ENCODE measurements at places on chromosomes 2 and 18.

- no peak for DNase-seq
These were observed 20.8 kb upstream of the FIGN start for GRCh38 chr2:163756588-163756987.

DNA sequence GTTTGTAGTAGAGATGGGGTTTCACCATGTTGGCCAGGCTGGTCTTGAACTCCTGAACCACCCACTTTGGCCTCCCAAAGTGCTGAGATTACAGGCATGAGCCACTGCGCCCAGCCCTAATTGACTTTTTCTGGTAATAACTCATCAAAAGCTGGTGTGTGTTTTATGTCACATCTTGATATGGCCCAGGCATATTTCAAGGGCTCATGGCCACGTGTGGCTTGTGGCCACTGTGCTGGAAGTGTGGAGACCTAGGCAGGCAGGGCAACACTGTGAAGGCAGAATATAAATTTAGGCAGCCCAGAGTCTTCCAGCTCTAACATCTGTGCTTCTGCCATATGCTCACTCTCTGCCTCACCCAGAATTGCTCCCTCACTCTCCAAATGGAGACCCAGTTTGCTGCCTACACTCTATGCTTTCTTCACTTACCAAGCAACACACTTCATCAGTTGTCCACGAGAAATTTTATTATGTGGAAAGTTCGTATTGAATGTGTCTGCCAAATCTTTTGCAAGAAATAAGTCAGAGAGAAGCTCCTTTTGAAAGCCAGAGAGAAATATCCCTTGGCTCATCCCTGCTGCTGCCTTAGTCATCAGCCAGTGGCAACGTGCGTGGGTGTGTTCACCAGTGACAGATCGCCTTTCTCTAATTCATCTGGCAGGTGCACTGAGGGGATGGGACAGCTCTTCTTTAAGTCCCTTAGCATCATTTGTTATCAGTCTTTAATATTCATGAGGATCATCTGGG is 129.4 kb upstream of the CXCR4 start:
- DNase-seq, result peak; percentile 43

GRCh38 chr2:187552828-187553681 is 1.2 kb downstream of the TFPI start:
- no peak for DNase-seq

- no peak for DNase-seq
These were observed 46.7 kb downstream of the GLS start for GRCh38 chr2:190927301-190927700.

DNA sequence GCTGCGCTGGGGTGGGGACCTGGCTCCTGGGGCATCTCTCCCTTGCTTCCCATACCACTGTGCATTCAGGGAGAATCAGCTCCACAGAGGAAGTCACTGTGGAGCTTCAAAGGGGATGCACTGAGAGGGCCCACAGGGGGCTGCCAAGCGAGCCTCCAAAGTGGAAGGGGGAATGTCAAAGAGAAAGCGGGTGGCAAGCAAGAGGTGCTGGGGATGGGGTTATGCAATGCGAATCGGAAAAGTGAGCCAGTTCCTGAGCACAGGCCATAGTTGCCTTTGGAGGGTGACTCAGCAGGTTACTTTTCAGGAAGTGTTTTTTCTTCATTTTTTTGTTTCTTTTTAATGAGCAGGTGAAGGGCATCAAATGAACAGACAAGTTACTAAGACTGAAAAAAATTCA is 17.6 kb downstream of the PMAIP1 start:
- no peak for DNase-seq

DNA sequence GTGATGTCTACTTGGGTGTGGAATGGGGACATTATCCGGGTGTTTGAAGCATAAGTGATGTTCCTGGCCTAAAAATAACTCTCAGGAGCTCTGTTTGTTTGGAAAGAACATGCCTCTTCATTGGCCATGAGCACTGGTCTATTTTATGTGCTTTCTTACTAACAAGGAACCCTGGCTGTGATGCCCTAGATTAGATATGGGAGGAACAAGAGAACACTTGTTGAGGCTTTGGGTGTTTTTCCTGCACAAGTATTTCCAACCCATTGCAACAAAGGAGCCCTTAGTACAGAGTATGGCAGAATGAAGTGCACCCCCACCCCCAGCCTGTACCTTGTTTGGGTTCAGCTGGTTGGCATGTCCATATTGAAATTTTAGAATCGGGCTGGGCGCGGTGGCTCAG is 95.9 kb downstream of the SLC4A3 start:
- DNase-seq, result no peak

DNA sequence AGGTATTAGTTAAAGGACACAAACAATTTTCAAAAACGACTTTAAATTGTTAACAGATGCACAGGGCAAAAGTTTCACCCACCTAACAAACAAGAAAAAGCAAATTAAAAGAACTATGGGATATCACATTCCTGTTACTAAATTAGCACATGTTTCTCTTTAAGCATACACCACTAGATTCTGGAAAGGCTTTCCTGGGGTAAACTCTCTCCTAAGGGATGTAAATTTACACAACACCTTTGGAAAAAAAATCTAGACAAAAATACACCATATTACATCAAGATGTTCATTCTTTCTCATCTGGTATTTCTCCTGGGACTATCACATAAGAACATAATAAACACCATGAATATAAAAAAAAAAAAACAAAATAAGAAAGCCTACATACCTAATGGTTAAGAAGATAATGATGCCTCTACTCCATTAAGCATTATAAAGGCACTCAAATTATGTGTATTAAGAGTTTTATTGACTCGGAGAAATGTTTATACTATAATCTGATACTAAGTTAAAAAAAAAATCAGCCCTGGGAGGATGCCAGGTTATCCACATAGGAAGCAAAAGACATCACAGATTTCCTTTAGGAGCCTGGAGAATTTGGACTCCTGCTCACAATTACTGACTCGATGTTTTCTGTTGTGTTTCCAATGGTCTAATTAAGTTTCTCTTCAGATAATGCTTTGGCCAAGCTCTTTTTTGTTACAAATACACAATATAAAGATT is 82.8 kb upstream of the AFF3 start:
- DNase-seq, result no peak

DNA sequence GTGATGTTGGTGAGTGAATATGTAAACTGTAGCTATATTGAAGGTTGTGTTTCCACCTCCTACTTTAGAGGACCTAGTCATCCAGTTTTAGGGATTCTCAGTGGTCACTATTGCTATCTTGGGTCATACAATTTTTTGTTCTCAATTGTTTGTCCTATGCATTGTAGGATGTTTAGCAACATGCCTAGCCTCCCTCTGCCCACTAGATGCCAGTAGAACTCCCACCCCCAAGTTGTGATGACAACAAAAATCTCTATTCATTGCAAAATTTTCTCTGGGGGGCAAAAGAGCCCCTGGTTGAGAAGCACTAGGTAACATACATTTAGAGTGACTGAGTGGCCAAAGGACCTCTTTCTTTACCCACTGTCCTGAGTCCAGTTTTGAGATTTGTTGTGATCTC is 87.3 kb downstream of the LRRTM4 start:
- DNase-seq, result no peak

DNA sequence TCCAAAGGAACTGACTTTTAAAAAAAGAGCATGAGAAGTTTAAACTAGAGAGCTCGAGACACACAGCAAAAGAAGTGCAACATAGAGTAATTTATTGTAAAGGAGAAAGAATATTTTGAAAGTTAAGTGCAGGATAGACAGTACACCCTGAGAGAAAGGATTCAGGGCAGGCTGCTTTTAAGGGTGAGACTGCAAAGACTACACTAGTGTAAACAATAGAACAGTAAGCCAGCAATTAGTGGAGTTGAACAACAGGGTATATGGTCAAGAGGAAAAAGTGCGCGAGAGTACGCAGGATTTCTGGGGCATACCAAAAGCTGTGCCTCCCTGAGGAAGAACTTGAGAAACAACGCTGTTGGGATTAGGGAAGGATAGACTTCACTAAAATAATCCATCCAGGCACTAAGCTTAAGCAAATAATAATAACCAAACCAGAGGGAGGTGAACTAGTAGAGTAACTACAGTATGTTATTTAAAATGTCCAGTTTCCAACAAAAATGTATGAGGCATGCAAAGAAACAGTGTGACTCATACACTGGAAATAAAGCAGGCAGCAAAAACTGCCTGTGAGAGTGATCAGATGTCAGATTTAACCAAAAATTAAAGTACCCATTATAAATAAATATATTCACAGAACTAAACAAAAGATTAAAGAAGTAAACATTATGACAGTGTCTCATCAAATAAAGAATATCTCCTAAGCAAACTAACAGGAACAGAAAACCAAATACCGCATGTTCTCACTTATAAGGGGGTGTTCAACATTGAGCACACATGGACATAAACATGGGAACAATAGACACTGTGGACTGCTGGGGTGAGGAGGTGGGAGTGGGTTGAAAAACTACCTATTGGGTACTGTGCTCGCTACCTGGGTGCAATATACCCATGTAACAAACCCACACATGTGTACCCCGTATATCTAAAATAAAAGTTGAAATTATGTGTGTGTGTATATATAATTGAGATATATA is 40.5 kb upstream of the EMILIN2 start:
- no peak for DNase-seq

GRCh38 chr2:55926246-55926645 is 2.7 kb upstream of the EFEMP1 start:
- DNase-seq, result no peak

GRCh38 chr18:73479477-73479876 is 611.7 kb upstream of the NETO1 start:
- no peak for DNase-seq

DNA sequence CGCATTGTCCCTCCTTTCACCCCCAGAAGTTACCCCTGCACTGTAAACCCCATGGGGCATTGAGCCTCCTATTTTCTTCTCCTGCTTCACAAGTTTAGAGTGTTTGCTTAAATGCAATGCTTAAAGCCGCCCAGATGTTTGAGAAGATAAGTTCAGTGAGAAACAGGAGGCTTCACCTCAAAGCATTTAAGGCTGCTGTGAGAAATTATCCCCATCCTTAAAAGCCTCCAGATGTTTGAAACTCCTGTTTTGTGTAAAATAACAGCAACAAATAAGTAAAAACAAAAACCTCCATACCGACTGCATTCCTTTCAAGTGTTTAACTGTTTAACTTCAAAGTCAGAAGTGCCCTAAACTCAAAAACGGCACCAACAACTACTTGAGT is 81.8 kb downstream of the RTP5 start:
- no peak for DNase-seq

DNA sequence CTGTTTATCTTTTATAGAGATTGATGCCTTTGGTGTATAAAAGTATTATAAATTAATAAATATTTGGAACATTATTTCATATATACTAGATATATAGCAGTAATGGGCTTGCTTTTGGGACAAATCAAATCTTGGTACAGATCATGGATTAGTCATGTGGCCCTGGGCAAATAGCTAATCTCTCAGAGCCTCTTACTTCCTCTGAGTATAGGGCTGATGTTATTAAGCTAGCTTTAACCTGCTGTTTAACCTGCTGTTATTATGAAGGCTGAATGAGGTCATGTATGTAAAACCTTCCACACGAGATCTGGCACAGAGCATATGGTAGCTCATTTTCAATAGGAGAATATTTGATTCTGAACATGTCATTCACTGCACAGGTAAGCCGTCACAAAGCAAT is 5.7 kb downstream of the ITGB6 start:
- no peak for DNase-seq

- no peak for DNase-seq
These were observed 105.6 kb downstream of the SETBP1 start for GRCh38 chr18:44786257-44786656.

- DNase-seq, result no peak
These were observed 38.1 kb downstream of the SDC1 start for GRCh38 chr2:20186855-20187187.

DNA sequence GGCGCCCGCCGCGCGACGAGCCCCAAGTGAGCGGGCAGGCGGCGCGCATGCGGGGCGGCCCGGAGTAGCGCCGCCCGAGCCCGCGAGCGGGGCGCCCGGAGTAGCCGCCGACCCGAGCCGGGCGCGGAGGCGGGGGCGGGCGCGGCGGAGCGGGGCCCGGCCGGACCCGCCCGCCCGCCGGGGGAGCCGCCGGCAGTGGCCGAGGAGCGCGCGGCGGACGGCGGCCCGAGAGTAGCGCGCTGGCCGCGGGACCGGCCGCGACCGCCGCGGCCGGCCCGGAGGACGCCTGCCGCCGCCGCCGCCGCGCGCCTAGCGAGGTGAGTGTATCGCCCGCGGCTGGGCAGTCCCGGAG is at the start of gene GALNT1:
Gene GALNT1 (plus strand): TSS at position 195 of the 352 bp plus-strand sequence. CDS start 72,923 bp downstream, outside the sequence.
- DNase-seq, result no peak

- DNase-seq, result no peak
These were observed 33.8 kb downstream of the TEX44 start for GRCh38 chr2:231626449-231626848.

DNA sequence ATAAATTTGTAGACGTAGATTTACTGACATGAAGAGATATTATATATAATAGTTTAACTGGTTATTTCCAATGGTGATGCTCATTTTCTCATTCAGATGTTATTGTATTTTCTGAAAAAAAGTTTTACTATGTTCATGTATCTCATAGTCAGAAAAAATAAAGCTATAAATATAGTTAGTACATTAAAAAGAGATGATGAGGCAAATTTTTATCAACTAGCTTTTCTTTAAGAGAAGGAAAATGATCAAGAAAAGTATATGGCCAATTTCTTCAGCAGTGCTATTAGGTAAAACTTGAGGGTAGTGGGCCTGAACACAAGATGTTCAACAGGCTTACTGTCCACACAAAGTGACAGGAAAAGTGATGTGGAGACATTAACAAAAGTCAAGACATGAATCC is 11.7 kb downstream of the TTC21B start:
- no peak for DNase-seq

DNA sequence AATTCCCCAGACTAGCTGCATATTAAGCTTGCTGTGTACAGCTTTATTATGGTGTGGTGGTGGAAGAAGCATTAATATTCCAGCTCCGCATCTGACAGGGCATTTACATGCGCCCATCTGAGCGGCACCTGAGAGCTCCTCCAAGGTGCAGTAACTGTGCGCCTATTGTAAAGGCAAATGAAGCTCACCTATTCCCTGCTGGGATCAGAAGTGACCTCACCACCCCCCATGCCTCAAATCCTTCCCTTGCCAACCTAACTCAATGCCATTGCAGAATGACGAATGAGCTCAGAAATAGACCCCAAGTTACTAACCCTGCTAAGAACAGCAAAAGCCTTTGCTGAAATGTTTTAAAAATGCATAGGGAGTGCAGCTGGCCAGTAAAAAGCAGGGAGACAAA is 14.3 kb downstream of the BCL11A start:
- no peak for DNase-seq

DNA sequence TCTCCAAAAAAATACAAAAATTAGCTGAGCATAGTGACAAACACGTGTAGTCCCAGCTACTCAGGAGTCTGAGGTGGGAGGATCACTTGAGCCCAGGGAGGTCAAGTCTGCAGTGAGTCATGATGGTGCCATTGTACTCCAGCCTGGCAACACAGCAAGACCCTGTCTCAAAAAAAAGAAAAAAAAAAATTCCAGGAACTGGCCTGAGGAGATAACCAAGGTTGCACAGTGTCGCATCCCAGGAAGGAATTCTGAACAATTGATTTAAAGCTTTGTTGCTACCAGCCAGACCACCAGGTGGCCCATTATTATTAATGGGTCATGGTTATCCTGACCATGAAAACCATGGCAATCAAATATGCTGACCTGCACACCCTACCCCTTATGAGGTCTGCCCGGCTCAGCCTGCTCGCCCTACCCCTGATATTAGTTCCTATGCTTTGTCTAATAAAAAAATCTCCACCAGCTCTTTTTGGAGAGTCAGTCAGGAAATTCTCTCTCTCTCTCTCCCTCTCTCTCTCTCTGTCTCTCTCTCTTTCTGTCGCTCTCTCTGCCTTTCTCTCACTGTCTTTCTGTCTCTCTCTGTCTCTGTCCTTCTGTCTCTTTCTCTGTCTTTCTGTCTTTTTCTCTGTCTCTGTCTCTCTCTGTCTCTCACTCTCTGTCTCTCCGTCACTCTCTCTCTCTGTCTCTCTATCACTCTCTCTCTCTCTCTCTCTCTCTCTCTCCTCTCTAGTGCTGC is 73.7 kb downstream of the NCAPH start:
- no peak for DNase-seq
